ENCODE measurements at places on chromosomes 1 and 21. TPM values are rescaled to one million over a fixed set of nuclear protein-coding genes. Genes with fewer than 3 reads are reported as not detected.
A peak's percentile ranks its signal among the peaks of the same experiment; 100 is the strongest.

DNA sequence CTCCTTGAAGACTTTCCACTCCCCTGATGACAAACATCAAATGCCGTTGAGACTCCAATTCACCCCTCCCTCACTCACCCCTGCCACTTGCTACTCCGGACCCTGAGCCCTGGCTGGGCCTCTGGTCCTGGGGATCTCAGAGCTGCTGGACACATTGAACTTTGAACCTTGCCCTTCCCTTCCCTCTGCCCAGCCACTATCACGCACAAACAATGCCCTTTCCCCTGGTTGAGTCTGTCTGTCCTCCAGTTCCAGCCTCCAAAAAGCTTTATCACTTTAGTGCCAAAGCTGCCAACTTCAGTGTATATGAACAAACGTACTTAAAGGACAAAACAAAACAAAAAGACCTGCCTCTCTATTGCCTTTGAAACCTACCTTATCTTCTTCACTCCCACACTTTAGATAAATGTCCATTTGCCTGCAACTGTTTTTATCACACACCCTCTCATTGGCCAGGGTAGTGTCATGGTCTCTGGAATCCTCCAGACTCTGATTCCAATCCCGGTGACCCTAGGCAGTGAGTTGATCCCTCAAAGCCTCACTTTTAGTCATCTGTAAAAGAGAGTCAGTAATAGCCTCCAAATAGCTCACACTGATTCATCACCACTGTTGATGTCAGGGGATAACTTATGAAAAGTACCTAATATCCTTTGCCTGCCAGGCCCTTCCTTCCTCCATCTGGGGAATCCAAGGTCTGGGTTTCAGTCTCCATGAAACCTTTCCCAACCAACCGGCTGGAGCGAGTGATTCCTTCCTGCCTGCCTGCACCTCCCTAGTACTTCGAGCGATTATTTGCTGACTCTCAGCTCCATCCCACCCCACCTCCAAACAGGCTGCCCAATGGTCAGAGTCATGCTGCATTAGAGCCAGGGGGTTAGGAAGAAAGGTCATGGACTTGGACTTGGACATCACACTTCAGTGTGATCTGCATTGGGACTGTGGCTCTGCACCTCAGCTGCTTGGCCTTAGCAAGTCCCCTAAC is 15.9 kb upstream of the SPOCD1 start:
- H3K4me3 ChIP-seq: no peak overlapping the region
- no peak overlapping the region for H3K27ac ChIP-seq
- H3K36me3 ChIP-seq: peaks cover 2% of the 10 kb centered on the region
- peaks cover 32% of the 10 kb centered on the region for H3K4me1 ChIP-seq
- DNase-seq: no peak
- H3K27me3 ChIP-seq: no peaks in the 10 kb centered on the region

GRCh38 chr1:246292571-246292970 is 214.5 kb downstream of the SMYD3 start:
- no peak overlapping the region for H3K27ac ChIP-seq
- H3K4me3 ChIP-seq: no peak overlapping the region
- H3K27me3 ChIP-seq: no peaks in the 10 kb centered on the region

GRCh38 chr1:42427240-42427639 is 28.6 kb downstream of the ZMYND12 start:
- H3K36me3 ChIP-seq: no peaks in the 10 kb centered on the region
- no peaks in the 10 kb centered on the region for H3K4me1 ChIP-seq
- no peaks in the 10 kb centered on the region for H3K27me3 ChIP-seq
- H3K4me3 ChIP-seq: no peak overlapping the region
- no peak overlapping the region for H3K27ac ChIP-seq
- DNase-seq: no peak

GRCh38 chr1:202361701-202362100 is 13.2 kb downstream of the PPP1R12B start:
- H3K27me3 ChIP-seq: no peaks in the 10 kb centered on the region
- DNase-seq: no peak
- H3K36me3 ChIP-seq: no peaks in the 10 kb centered on the region
- H3K4me3 ChIP-seq: no peak overlapping the region

GRCh38 chr1:79052829-79053449 is 46.4 kb upstream of the ADGRL4 start:
- DNase-seq: no peak
- no peaks in the 10 kb centered on the region for H3K27me3 ChIP-seq
- peak overlapping the region; percentile 62 for H3K27ac ChIP-seq

- peaks cover 23% of the 10 kb centered on the region for H3K27me3 ChIP-seq
- peaks cover 7% of the 10 kb centered on the region for H3K4me1 ChIP-seq
- no peak overlapping the region for H3K27ac ChIP-seq
- DNase-seq: no peak
These were observed 4.4 kb upstream of the GLRX2 start for GRCh38 chr1:193109619-193110018.

DNA sequence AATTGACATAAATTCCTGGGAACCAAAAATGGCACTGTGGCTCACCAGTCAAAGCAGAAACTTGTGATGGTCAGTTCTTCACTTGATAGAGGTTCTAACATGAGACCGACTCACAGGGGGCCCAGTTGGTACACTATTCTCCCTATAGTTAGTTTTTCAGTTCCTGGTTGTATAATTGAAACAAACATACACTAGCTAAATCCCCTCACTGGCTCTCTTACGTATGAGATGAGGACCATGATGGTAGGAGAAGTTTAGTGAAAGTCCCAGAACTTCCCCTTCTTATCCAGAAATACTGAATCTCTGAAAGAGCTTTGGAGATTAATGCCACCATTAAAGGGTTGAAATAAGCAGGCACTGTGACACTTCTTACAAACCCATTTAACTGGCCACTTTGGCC is 2.8 kb upstream of the S100B start:
- no peaks in the 10 kb centered on the region for H3K36me3 ChIP-seq
- DNase-seq: no peak
- no peaks in the 10 kb centered on the region for H3K27me3 ChIP-seq
- peaks cover 45% of the 10 kb centered on the region for H3K4me1 ChIP-seq

DNA sequence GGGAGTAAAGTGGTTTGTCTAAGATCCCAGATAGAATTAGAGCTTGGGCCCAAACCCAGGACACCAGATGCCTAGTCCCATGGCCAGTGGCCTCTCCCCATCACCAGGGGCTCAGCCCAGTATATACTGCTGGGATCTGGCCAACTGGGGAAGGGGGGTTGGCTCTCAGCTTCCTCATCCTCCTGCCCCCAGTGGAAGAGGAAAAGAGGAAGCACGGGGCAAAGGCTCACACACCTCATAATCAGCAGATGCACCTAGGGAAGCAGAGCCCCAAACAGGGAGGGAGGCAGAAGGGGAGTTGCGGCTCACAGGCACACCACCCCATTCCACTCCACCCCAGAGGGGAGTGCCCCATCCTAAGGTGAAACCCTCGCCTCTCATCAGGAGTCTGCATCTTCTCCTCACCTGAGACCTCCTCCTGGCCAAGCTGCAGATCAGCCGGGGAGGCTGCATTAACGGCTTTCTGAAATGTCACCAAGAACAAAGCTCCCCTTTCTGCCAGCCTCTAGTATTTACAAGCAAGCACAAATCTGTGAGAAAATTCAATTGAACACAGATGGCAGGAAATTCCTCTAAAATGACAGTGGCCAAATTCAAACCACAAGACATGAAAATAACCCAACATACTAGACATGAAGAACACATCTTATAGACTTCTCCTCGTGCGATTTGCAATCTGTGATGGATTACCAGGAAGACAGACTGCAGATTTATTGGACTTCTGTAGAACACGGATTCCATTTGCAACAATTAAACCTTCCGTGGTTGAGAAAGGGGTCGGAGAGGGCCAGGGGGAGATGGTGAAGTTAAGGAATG is 82.8 kb downstream of the GLIS1 start:
- H3K27me3 ChIP-seq: peaks cover 17% of the 10 kb centered on the region
- H3K36me3 ChIP-seq: no peaks in the 10 kb centered on the region
- no peak overlapping the region for H3K4me3 ChIP-seq
- no peaks in the 10 kb centered on the region for H3K4me1 ChIP-seq
- DNase-seq: no peak
- no peak overlapping the region for H3K27ac ChIP-seq

The IFNLR1 gene
- total RNA-seq: 4.0 TPM

The SV2A gene
- 25.4 TPM for total RNA-seq

- H3K27ac ChIP-seq: peak overlapping the region; percentile 91
- peak overlapping the region; percentile 86 for H3K4me3 ChIP-seq
- H3K36me3 ChIP-seq: peaks cover 3% of the 10 kb centered on the region
- DNase-seq: peak; percentile 58
These were observed 1.2 kb downstream of the VAV3 start for GRCh38 chr1:107963601-107964335.

DNA sequence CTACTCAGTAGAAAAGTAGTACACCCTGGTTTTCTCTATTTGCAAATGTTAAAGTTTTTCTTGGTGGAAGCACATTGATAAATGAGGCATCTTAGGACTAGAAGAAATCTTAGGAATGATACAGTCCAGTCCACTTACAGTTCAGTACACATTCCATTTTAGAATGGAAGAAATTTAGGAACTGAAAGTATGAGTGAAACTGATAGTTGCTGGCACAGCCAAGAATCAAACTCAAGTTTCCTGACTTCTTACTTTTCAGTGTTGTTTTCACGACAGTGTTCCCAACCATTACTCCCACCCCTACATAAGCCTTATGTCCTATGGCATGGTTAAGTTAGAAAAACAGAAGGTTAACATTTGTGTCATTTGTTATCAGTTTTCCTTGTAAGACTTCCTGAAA is 258.5 kb downstream of the BACH1 start:
- H3K36me3 ChIP-seq: no peaks in the 10 kb centered on the region
- no peaks in the 10 kb centered on the region for H3K4me1 ChIP-seq
- H3K27me3 ChIP-seq: no peaks in the 10 kb centered on the region
